ENCODE measurements at places on chromosomes 12 and 14.

DNA sequence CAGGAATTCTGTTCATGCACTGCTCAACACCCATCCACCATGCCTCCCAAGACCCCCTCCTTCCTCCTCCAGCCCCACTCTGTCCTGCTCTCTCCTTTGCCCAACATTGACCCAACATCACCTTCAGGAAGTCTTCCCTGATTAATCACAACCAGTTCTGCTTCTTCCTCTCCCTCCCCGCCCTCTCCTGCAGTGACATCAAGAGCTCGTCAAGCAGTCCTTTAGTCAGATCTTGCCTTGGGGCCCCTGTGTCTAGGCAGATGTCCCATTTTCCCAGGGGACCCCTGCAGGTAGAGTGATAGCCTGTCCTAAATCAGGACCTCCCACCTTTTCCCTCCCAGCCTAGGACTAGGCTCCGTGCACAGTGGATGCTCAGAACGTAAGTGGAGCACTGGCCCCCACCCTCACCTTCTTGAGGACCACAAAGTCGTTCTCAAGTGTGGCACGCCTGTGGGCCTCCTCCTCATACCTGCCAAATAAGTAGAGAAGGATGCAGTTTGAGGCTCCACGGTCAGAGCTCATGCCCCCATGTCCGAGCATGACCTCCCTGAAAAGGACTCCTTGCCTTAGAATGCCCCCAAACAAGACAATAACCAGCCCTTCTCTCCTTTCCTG lies 2.3 kb downstream of the KRT78 start:
- no peak for DNase-seq

GRCh38 chr14:26917086-26917485 lies 319.3 kb upstream of the NOVA1 start:
- no peak for DNase-seq

DNA sequence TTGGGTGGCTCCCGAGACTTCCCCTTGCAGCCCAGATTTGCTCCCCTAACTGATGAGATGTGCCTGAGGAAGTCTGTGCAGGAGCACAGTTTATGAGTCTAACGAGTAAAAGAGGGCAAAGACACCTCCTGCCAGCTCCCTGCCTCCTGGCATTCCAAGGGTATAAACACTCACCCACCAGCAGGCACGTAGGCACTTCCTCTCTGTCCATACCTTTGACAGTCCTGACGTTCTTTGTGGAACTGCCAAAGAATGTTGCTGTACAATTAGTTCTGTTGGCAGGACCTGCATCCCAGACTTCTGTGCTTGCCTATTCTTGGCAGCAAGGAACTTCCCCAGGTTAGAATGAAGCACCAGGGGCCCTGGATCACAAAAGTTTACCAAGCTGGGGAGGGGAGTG lies 889.3 kb downstream of the BCL11B start:
- DNase-seq: no peak

DNA sequence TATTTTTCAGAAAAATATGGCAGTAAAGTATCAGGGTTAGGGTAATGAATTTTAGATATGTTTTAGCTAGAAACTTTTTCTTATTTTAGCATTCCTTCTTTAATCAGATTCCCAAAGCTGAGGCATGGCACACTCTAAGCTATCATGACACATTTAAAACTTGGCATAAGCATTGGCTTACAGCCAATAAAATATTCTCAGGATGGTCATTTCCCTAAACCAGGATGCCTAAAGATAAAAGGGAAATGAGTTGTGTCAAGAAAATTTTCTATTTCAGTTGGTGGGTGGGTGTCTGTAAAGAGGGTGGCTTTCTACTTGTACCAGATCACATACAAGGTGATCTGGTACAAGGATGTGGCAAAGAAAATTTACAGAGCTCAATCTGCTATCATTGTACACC lies 47.8 kb downstream of the PEBP1 start:
- DNase-seq: no peak

GRCh38 chr14:67735336-67736147 lies 33.9 kb downstream of the RDH12 start:
- no peak for DNase-seq

- no peak for DNase-seq
These were observed 2.4 kb downstream of the CEP83 start for GRCh38 chr12:94457311-94457710.

GRCh38 chr14:29475641-29476040 lies 452.0 kb downstream of the PRKD1 start:
- DNase-seq: no peak

- no peak for DNase-seq
These were observed 69.8 kb downstream of the RERG start for GRCh38 chr12:15151161-15152091.

DNA sequence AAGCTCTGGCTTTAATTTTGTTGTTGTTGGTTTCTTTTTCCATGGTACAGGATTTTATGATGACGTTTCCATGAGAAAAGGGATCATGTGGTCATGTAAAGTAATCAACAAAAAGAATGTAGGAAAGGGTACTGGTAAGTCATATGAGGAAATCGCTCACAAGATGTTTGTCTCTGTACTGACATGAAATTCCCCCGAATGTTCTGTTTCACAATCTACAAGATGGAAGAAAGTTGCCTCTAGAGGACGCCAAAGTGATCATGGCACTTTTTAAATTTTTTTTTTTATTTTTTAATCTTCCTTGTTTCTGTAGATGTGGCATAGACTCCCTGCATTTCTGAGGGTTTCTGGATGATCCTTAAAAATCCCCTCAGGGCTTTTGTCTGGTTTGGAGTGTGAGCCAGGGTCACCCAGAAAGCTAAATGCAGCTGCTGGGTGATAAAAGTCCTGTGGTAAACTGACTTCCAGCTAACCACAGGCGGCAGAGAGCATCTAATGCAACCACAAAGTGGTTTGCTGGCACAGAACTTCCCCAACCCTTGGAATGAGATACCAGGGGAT lies 393.5 kb downstream of the CCDC91 start:
- no peak for DNase-seq

GRCh38 chr14:101055776-101056374 lies 152.4 kb upstream of the RTL1 start:
- no peak for DNase-seq

GRCh38 chr12:95083471-95083870 lies 10.1 kb upstream of the NR2C1 start:
- DNase-seq: no peak

GRCh38 chr14:59093902-59094301 lies 94.6 kb upstream of the DAAM1 start:
- DNase-seq: no peak

DNA sequence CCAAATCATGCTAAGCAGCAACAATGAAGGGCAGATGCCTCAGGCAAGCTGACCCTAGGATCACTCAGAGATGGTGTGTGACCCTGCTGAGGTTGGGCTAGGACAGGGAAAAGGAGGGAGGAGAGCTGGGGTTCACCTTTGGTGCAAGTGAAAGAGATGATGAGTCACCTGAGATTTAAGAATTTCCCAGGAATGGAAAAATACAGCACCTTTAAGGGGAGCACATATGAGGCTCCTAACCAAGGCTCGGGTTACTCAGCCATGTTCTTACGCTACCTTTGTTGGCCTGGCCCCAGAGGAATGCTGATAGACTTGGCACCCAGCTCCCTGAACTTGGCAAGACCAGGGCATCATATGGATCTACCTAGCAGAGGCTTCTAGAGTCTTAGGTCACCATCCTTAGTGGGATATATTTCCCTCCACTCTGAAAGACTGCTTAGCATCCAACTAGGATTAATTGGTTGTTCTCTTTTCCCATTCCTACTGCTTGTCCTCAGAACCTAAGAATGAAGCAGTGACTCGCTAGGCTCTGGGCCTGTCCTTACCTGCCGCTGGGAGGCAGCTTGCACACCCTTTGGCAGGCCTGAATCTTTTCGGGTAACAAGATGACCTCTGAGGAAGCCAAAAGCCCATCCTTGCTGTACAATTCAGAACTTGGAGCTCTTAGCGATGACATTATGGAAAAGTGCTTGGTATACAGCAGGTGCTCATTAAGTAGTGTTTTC lies 4.0 kb upstream of the NAA25 start:
- DNase-seq: no peak

- DNase-seq: no peak
These were observed 18.3 kb upstream of the WIF1 start for GRCh38 chr12:65139389-65139788.

DNA sequence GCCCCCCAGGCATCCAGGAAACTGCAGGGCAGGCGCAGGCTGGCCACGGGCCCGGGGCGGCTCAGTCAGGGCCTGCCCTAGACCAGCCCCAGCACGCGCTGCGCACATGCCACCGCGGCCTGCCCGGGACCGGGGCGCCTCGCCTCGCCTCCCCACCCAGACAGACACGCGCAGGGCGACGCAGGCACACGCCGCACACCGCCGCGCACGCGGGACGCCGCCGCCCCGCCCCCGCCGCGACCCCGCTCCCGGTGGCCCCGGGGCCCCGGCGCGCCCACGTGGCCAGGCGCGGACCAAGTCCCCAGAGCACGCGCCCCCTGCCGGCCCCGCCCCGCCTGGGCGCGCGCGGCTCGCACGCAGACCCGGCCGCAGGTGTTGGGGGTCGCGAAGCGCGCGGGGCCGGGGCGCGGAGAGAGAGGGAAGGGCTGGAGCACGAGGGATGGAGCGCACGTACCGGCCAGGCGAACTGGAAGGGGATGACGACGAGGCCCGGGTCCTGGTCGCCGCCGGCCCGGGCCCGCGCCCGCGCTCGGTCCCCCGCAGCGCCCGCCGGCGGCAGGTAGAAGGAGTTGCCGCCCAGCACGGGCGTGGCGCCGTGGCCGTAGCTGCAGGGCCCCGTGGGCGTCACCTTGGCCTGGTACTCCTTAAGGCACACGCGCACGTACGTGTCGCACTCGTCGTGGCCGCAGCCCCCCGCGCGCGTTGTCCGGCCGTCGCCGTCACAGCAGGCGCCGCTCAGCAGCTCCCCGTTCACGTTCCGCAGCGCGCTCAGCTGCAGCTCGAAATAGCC lies 1.1 kb downstream of the JAG2 start:
- DNase-seq: no peak

DNA sequence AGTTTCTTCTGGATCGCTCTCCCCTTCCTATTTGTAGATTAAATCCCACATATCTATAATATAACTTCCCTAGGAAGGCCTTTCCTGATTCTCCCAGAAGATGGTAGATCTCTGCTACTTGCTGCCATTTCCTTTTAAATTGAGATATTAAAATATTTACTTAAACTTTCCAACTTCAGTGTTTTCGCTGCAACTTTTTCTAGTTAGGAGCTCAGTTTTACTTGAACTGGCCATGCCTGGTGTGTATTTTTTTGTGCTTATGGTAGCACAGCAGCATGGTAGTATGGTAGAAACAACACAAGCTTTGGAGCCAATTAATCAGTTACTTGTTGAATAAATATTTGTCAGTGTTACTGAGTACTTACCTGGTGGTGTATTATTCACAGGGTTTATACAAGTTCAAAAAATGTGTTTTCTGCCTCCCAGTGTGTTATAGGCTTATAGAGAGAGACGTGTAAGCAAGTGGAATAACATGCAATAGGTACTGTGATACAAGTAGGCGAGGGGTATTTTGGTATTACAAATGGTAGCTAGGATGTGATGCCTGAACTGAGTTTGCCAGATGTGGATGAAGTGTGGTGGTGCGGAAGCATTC lies 2.9 kb downstream of the POLR3B start:
- no peak for DNase-seq

DNA sequence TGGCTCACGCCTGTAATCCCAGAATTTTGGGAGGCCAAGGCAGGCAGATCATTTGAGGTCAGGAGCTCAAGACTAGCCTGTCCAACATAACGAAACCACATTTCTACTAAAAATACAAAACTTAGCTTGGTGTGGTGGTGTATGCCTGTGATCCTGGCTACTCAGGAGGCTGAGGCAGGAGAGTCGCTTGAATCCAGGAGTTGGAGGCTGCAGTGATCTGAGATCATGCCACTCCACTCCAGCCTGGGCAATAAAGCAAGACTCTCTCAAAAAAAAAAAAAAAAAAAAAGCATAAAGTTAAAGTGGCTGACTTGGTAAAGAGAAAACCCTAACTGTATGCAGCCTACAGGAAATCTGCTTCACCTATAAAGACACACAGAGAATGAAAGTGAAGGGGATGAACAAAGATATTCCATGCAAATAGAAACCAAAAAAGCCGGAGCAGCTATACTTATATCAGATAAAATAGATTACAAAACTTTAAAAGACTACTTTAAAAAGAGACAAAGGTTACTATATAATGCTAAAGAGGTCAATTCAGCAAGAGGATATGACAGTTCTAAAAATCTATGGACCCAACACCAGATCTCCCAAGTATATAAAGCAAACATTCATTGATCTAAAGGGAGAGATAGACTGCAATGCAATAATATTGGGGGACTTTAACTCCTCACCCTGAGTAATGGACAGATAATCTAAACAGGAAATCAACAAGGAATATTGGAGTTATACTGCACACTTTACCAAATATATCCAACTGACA lies 4.1 kb downstream of the CLEC2B start:
- no peak for DNase-seq

- DNase-seq: no peak
These were observed 27.3 kb downstream of the LLPH start for GRCh38 chr12:66103016-66103913.

DNA sequence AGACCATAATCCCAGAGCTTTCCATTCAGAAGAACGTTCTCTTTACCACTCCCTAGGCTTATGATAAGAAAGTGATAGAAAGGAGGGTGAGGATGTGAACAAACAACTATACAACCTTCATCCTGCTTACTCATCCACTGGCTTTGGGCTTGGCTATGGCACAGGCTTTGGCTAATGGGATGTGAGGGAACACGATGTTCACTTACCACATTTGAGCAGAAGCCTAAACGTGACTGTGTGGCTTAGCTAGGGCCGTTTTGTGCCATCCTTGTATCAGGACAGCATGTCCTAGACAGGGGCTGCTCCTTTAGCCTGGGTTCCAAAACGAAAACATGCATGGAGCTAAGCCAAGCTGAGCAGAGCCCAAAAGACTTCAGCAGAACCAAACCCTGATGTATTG lies 118.6 kb upstream of the CCDC175 start:
- no peak for DNase-seq

DNA sequence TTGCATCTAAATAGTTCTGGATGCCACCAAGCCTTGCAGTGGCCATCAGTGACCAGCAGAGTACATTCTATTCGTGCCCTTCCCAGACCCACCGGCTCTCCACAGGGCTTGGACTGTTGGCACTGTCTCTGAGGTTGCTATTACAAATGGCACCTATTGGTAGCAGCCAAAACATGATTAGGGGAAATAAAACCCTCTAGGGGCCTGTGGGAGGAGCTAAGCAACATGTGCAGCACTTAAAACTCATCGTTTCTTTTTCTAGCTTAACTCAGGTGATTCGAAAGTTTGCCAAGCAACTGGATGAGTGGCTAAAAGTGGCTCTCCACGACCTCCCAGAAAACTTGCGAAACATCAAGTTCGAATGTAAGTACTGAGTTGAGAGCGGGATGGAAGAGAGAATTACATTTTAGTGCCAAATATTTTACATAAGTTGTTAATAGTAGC lies 65.4 kb upstream of the RIC8B start:
- DNase-seq: no peak

All from stimulated activated CD4-positive, alpha-beta T cell treated with anti-CD3 and anti-CD28 coated beads, TNF-alpha, amount 100 ng/mL, for 24 hours (primary cell).